Right forelimb (tissue), 1 donor: ENCODE measurements at places on chromosomes 13 and 19.

GRCh38 chr19:56080669-56081401 lies 40.3 kb downstream of the ZNF787 start:
- DNase-seq = peak; percentile 78

- no peak for DNase-seq
Observed at GRCh38 chr19:14089412-14089661, 1.2 kb downstream of the SAMD1 start.

- no peak for DNase-seq
Observed at GRCh38 chr19:5062799-5063198, 93.9 kb downstream of the KDM4B start.

DNA sequence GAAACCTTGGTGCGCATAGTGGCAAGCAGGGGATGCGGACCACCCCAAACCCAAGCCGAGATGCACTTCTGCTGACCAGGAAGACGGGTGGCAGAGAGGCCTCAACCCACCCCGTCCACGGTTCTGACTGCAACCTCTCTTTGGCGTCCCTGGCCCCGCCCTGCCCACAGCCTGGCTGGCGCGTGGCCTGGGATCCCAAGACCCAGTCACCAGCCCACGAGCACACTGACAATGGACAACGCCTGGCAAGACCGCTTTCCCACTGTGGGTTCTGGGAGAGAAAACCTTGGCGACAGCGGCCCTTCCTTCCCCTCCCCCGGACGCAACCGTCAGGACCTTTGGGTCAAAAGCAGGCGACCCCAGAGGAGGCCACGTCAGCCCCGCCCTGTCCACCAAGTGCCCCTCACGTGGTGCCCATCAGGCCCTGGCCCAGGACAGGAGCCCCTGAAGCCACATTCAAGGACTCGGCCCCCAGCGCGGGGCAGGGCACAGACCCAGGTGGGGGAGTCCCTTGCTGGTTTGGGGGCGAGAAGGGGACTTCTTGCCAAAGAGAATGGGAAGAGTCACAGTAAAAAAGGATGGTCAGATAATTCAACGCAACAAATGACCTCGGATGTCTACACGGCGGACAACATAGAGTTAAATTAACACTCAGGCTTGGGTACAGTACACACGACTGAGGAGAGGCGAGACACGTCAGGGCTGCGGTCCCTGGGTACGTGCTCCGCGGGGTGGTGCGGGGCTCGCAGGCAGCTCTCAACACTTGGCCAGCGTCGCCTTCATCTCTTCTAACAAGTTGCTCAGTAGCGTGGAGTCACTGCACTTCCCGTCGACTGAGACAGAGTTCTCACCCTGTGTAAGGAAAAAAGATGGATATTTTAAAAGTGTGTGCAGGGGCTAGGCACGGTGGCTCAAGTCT lies 5.0 kb downstream of the IZUMO4 start:
- no peak for DNase-seq

DNA sequence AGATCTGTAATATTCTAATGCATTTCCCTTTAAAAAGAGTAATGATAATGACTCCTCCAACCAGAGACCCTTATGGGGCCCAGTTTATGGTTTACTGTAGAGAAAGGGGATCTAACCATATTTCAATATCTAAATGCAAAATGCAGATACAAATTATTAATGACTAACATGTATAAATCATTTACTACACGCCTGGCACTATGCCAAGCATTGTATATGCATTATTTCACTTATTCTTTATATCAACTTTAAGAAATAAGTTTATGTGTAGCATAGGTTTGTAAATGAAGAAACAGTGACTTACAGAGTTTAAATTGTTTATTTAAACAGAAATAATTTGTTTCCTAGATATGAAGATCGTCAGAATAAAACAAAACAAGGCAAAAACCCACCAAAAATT lies 86.2 kb upstream of the SCEL start:
- no peak for DNase-seq

DNA sequence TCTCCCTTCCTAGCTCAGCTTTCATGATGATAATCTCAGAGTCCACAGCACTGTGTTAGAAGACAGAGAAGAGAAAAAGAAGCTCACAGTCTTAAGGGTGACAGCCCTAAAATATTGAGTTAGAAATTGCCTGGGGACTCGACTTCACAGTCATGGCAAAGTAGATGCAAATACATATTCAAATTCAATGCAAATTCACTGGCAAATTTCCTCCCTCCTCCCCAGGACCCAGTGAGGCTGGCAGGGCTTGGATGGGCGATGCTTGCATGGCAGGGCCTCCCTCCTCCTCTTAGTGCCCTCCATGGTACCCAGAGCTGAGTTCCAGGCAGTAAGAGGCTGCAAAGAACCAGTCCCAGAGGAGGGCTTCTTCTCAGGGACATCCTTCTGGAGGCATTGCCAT lies 115.6 kb upstream of the UQCRFS1 start:
- no peak for DNase-seq

GRCh38 chr19:37695144-37695899 lies 24.2 kb downstream of the ZNF607 start:
- no peak for DNase-seq

- DNase-seq = no peak
Observed at GRCh38 chr13:26880735-26881134, 120.1 kb upstream of the GPR12 start.

DNA sequence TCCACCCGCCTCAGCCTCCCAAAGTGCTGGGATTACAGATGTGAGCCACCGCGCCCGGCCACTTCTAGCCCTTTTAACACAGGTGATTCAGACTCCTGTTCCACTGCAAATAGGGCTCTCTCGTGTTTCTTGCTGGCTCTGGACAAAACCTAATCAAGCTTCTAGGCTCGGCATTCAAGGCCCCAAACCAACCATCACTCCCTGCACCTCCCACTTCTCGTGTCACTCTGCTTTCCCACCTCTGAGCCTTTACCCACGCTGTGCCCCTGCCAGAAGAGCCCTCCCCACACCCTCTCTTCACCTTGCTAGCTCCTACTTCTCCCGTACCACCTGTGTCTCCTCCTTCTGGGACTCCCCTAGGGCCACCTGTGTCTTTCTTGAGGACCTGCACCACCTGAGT lies 19.8 kb downstream of the KANK2 start:
- DNase-seq = no peak

GRCh38 chr13:39144941-39145533 lies 106.8 kb downstream of the NHLRC3 start:
- DNase-seq = peak; percentile 66

DNA sequence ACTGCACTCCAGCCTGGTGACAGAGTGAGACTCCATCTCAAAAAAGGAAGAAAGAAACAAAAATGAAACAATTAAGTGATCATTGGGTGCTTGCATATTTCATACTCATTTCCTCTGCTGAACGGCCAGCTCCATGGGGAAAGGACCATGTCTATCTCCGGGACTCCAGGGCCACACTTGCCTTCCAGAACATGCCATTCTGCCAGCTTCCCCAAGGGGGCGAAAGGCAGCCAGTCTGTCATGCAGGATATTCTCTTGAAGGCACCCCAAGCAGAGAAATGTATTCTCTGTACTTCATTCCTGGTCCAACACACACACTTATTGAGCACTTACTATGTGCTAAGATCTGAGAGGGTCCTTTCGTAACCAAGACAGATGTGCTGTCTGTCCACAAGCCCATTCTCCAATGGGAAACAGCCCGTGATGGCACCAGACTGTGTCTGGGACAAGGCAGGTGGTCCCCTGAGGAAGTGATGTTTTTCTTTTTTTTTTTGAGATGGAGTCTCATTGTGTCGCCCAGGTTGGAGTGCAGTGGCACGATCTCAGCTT lies 10.2 kb upstream of the CARM1 start:
- no peak for DNase-seq

DNA sequence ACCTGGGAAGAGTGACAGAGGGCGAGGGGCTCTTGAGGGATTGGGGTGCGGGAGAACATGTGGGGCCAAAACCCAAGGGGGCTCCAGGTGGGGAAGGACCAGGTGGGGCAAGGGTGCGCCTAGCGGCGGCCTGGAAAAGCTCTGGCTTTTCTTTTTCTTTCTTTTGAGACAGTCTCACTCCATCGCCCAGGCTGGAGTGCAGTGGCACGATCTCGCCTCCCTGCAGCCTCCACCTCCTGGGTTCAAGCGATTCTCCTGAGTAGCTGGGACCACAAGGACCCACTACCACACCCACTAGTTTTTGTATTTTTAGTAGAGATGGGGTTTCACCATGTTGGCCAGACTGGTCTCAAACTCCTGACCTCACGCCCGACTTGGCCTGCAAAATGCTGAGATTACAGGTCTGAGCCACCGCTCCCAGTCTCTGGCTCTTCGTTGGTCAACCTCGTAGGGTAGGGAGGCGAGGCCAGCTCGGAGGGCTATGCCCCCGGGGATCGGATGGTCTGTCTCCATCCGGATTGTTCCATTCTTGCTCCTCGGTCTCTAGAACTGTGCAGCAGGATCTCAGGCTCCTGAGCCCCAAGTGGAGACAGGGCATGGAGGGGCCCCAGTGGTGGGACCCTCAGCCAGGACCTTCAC lies 3.7 kb downstream of the GADD45B start:
- DNase-seq = no peak

DNA sequence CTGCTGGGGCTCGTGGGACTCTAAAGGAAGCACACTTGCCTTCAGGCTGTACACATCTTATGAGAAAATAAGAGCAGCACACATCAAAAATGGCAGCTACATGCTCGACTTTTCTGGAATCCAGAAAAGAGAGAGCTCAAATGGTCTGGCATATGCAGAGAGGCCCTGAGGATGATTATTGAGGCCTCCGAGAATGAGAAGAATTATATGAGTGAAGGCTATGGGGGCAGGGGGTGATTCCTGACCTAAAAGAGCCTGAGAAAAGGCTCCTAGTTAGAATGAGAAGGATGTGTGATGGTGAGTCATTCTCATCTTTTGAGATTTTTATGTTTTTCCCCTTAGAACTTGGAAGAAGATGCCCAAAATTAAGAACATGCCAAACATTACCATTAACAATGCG lies 97.1 kb downstream of the HSPH1 start:
- DNase-seq = no peak

GRCh38 chr19:56955637-56956216 lies 115.2 kb upstream of the PEG3 start:
- DNase-seq = no peak

DNA sequence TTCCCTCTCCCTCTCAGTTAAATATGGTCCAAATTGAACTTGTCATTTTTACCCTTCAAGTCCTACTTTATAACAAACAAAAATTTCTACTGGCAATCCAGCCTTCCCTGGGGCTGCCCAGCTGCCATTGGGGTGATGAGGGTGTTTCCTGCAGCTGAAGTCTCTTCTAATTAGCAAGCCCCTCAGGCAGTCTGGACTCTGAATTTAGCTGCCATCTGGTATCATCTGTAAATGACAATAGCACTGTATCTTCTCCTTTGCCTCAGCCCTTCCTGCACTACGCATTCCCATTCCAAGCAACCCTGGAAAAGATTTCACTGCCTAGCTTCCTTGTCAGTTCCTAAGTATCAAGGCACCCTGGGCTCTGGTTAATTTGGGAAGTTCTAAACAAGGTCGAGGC lies 331.1 kb upstream of the KLF12 start:
- DNase-seq = no peak

- no peak for DNase-seq
Observed at GRCh38 chr19:10325732-10326131, 7.6 kb downstream of the RAVER1 start.

GRCh38 chr13:49932066-49932465 lies 4.1 kb downstream of the SPRYD7 start:
- DNase-seq = no peak

DNA sequence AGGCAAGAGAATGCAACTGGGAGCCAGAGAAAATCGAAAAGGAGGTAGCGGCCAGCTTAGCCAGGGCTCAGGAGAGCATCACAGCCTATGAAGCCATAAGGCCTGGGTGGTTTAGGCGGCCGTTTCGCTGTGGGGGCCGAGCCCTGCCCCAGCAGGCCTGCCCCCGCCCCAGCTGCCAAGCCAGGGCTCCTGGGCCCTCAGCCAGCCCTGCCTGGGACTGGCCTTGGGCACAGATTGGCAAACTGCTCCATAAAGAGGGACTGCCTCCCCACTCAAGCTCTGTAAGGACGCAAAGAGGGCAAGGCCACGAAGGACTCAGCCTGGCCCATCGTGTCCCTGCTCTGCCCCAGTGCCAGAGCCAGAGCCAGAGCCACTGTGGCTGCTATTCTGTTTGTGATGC lies 10.2 kb downstream of the ZNF653 start:
- no peak for DNase-seq

DNA sequence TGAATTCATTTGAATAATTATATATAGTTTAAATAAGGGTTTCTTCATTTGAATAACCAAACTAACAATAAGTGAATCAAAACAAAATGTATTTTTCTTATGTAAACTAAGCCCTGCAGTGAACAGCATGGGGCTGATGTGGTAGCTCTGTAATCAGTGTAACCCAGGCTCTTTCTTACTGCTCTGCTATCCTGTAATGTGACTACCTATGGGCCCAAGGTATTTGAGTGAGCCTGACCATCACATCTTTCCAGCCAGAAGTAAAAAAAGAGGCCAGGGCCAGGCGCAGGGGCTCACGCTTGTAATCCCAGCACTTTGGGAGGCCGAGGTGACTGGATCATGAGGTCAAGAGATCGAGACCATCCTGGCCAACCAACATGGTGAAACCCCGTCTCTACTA lies 494.6 kb downstream of the DCT start:
- DNase-seq = no peak

- DNase-seq = peak; percentile 89
Observed at GRCh38 chr13:75482070-75482819, at the start of gene TBC1D4. Gene TBC1D4, minus strand, starts transcription at chr13:75482169. Its CDS starts 402 bp downstream, at chr13:75481767.

GRCh38 chr19:41299046-41299754 lies 10.8 kb upstream of the CCDC97 start:
- no peak for DNase-seq

GRCh38 chr19:51439021-51439465 lies 19.2 kb downstream of the SIGLEC8 start:
- DNase-seq = no peak

DNA sequence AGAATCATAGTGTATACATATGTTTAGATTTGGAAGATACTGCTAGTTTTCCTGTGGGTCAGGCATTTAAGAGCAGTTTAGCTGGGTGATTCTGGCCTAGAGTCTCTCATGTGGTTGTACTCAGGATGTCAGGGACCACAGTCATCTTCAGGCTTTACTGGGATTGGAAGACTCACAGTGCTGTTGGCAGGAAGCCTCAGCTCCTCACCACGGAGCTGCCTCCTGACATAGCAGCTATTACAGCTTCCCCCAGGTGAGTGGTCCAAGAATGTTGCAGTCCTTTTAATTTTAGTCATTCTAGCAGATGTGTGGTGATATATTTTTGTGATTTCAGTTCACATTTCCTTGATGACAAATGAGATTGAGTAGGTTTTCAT lies 16.9 kb upstream of the GPR18 start:
- no peak for DNase-seq

GRCh38 chr19:32819419-32820400 lies 49.9 kb downstream of the SLC7A9 start:
- DNase-seq = no peak

GRCh38 chr19:48333467-48334384 lies 8.4 kb downstream of the EMP3 start:
- DNase-seq = peak; percentile 89

- no peak for DNase-seq
Observed at GRCh38 chr13:30429235-30429634, 6.9 kb downstream of the UBE2L5 start.

DNA sequence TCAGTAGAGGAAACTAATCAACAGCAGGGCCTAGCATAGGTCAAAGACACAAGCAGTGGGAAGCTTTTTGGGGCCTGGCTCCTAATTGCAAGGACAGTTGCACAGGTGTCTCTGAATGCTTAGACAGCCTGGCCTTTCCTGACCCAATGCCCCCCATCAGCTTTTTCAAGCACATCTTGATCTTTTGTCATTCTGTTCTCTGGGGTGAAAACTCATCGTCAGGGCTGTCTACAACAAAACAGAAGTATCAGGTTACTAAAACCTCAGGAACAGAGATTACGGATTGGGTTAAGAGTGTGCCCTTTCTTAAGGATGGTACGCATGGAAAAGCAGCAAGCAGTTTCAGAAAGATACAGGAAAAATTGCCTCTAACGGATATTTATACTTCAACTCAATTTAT lies 8.3 kb upstream of the ZNF254 start:
- no peak for DNase-seq
